C1 segment of cervical spinal cord (tissue), 14 donors: ENCODE measurements at places on chromosomes 16 and 17.

DNA sequence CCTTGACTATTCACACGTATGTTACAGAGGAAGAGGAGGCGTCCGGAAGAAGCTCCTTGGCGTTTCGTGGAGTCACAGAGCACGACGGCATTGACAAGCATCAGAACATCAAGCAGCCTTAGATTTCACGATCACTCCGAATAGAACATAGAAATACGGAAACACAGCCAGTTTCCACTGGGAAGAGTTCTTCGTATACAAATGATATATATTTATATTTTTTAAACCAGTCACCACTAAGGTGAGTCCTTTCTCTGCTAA, 3.1 kb downstream of the CBLN1 start:
- DNase-seq, result no peak

- DNase-seq, result no peak
These were observed 744 bp downstream of the TAC4 start for GRCh38 chr17:49846938-49847712.

- no peak for DNase-seq
These were observed 1.7 kb downstream of the CIAPIN1 start for GRCh38 chr16:57445510-57445909.

GRCh38 chr16:30092373-30093010, 768 bp upstream of the TBX6 start:
- DNase-seq, result peak; percentile 74

GRCh38 chr16:69079697-69080096, 25.8 kb upstream of the HAS3 start:
- DNase-seq, result no peak

- DNase-seq, result no peak
These were observed 71.6 kb downstream of the ABCC1 start for GRCh38 chr16:16021020-16021419.

- no peak for DNase-seq
These were observed 599 bp downstream of the TOP3A start for GRCh38 chr17:18314059-18314730.

DNA sequence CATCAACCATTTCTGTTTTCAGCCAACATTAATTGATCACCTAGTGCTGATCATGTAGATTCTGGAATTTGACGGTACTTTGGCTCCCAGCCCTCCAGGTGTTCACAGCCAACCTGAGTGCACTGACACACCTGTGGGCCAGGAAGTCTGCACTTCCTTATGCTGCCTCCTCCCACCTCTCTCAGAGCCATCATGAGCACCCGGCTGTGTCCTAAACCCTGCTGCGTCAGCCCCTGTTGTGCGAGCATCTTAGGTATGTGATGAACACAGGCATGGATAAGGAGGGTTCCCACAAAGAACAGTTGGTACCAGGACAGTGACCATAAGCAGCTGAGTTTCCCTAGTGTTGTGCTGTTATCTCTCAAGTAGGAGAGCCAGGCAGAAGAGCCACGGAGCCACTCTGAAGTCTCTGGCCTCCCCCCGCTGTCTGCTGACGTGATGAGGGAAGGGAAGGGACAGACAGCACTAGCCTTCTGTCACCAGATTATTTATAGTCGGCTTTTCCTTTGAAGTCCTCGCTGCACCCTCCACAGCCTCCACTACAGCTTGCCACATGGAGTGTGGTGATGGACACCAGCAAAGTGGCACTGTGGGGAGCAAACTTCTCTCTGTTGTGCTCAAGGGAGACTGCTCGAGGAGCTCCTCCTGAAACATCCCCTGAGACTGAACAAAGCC, 162.8 kb upstream of the ANKFN1 start:
- no peak for DNase-seq
